ENCODE measurements at places on chromosomes 1 and 21.

DNA sequence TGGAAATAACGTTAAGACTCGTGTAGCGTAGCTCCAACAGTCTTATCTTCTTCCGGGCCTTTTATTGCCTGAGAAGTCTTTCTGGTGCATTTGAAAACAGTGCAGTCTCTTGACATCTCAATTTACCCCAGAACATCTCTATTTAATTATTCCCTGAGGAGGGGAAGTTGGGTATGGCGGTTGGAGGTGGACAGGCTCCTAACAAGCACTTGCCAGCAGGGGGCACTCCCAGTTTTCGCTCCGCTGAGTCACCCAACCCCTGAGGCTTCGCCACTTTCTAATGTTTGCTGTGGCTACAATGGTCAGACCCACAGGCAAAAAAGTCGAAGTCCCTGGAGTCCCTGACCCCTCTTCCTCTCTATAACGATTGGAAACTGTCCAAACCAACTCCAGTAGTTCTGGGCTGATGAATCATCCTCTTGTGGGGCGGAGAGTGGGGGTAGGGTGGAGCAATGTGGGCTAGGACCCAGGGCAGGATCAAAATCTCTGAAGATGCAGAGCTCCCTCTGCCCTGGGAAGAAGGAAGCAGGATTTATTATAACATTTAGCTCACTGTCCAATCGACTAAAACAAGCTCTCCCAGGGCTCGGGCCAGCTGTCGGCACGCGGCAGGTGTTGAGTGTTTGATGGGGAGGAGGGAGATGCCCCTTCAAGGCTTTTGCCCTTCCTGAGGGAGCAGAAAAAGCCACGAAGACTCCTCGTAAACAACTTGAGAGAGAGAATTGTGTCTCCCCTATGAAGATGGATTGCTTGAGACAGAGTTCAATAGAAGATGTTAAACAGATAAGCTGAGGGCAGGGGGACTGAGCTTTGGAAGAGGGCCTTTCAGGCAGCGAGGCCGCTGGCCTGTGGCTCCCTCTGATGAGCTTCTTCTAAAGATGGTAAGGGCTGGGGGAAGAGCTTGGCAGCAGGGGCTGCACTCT is 85.7 kb downstream of the BRINP2 start:
- DNase-seq: peak; percentile 92

DNA sequence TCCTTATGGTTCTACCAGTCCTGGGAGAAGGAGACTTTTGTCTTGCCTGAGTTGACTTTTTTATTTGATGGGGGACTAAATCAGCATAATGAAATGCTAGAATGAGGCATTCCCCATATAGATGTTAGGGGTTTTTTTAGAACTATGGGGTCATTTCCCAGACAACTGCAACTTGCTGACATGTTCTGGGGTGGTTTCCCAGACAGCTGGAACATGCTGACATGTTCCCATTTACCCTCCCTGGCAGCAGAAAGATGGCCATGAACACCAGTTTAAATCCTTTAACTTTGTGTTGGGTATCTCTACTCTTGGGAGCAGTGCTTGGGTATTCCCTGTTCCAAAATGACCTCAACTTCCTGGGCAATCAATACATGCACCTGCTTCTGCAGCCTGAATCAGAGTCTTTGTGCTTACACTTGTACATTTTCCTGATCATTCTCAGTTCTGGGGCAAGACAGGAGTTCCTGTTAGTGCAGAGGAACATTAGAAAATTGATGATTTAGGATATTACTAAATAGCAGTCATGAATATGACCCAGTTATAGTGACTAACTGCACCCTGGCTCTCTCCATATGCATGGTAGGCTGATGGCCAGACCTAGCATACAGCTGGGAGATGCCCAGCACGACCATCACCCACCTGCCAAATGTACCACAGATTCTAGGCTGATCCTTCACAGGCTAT is 75.4 kb upstream of the CD5L start:
- DNase-seq: no peak

DNA sequence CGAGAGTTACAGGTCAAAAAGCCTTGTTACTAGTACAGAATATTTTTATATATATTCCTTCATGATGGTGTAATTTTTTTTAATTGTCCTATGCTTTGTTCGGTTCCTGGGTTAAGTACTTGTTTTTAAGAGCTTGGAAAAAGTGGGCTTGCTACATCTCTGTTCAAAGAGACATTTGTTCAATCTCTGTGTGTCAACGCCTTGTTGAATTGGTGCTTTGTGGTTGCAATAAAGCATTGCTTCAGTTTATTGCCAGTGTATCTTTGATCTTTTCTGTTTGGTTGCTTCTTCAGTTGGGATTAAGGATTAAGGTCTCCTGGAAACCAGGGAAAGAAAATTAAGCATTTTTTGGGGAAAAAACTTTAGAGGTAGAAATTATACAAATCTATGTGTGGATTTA is 47.7 kb upstream of the DNASE2B start:
- no peak for DNase-seq

- peak; percentile 83 for DNase-seq
Measured at GRCh38 chr1:178644308-178645120, 80.5 kb upstream of the RALGPS2 start.

- no peak for DNase-seq
Measured at GRCh38 chr1:177629526-177629925, 340.3 kb downstream of the SEC16B start.
